Fibroblast of skin of back (primary cell): ENCODE measurements at places on chromosomes 6 and 20.

DNA sequence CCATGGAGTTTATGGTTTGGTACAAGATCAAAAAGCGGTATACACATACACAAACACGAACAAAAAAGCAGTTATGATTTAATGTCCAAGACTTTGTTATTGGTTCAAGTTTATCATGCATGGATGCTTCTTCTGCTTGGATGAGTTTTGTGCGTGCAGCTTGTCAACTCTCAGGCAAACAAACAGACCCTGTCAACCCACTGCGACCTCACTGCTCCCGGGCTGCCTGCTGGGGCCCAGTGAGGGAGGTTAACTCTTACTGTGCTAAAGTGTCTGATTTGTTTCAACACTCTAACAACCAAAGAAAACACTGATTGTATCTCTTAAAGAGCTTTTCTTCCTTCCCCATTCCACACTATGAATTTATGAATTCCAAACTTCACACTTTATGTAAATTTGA is 26.8 kb upstream of the DDR1 start:
- no peak for DNase-seq

GRCh38 chr6:114659513-114659912 is 316.7 kb upstream of the HS3ST5 start:
- no peak for DNase-seq

- no peak for DNase-seq
These were observed 160.2 kb downstream of the MRPL14 start for GRCh38 chr6:43966853-43967718.

DNA sequence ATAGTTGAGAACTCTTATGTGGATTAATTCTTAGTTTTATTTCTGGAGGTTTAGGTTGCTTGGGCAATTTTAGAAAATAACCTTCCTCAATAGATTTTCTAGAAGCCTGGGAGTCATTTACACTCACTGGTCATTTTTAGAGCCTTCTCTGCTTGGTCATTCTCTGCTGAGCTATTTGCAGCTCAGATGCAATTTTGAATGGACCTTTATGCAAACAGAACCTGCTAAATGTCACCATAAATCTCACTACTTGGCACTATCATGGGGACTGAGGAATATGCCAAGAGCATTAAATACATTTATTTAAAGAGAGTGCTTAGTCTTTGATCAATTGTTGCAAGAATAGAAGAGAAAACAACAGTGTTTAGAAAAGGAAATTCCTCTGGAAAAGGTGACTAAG is 154.0 kb downstream of the CLVS2 start:
- DNase-seq: no peak

- DNase-seq: no peak
These were observed 121.1 kb upstream of the CCN2 start for GRCh38 chr6:132072271-132072670.

DNA sequence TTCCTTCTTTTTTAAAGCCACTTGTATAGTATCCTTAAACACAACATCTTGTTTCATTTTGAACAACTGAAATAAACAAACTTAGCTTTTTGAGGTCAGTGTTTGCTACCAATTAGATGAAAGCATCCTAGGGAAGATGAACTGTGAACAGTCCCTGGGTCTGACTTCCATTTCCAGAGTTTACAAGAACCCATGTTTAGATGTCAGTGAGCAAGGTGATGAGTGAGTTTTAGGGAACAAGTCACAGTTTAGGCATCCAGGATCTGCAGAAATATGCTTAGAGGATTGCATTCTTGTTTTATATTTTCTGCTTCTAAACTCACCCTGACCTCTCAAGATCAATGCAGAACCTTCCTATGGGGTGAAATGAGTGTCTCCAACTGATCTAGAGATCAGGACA is 3.0 kb downstream of the ZC2HC1B start:
- no peak for DNase-seq

GRCh38 chr20:31817461-31817860 is 1.7 kb upstream of the MYLK2 start:
- DNase-seq: no peak

GRCh38 chr6:126372626-126373025 is 32.7 kb downstream of the CENPW start:
- peak; percentile 9 for DNase-seq

DNA sequence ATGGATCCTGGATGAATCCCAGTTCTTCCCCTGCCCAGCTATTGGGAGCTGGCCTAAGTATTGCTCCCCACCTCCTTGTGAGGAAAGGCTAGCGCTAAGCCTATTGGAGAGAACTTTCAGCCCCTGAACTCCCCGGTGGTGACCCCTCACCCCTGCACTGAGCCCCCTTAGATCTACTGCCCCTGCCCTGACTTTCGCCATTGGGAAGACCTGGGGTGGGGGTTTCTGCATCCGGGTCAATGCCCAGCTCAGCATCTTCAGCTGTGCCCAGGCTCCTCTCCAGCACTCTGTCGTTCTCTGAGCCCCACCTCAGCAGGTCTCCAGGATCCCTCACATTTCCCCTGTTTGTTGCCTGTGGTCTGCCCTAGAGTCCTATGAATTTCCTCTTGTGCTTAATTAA is 9.0 kb downstream of the TREML4 start:
- DNase-seq: no peak

GRCh38 chr20:23349338-23350195 is 1.0 kb upstream of the NXT1 start:
- DNase-seq: peak; percentile 87
